Activated T-cell treated with anti-CD3 and anti-CD28 coated beads for 1 hour (primary cell): ENCODE measurements at places on chromosomes 12 and 14.

- no peak for DNase-seq
Measured at GRCh38 chr12:26455936-26456574, 260.7 kb downstream of the SSPN start.

GRCh38 chr12:47816403-47817271, 3.1 kb downstream of the HDAC7 start:
- DNase-seq, result no peak

DNA sequence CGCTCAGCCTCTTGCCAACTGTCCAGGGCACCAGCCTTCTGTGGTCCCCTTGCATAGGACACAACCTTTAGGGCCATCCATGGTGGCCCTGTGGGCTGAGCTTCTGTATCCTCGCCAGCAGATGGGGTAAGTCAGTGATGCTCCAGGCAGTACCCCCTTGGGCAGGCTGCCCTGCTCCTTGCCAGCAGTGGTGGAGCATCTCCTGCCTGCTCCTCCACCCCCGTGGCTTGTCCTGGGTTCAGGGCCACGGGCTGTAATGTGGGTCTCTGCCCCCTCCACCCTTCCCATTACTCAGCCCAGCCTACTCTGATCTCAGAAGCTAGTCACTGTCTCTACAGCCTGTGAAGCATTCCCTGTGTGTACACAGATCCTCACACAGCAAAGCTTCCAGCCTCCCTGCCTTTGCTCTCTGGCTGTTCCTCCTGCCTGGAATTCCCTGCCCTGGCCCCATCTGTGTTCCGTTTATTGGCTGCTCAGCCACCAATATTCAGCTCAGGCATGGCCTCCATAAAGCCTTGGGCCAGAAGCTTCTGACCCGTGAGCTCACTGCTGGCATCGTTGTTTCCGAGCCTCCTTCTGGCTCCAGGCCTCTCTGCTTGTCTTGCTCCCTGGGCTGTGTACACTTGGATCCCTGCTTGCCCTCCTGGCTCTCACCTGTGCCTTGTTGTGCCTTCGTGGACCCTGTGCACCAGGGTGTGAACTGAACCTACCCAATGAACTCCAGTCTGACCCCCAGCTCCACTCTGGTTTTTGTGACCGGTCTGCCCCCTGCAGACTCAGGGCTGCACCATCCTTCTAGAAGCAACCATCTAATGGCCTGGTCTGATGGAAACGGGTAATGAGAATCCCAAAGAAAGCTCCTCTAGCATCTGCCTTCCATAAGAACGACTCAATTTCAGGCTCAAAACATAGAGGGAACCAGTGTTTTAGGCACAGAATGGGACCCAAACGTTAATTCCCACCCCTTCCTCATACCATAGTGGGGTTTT, 177.0 kb upstream of the PRMT8 start:
- DNase-seq, result no peak

DNA sequence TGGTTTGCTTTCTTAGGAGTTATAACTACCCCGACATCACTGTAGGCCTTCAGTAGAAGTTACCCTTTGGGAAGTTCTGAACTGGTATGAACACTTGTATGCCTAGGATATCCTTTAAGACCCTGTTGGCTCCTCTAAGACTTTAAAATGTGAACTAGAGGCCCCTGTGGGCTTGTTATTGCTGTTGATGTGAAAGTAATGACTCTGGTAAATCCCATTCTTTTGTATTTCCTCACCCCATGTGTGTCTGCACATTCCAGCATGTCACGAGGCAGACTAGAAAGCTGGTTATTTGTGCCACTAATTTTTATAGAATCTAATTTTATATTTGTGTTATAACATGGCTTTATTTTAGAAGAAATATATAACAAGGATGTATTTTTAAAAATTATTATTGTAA, 48.9 kb downstream of the SERPINA10 start:
- no peak for DNase-seq

DNA sequence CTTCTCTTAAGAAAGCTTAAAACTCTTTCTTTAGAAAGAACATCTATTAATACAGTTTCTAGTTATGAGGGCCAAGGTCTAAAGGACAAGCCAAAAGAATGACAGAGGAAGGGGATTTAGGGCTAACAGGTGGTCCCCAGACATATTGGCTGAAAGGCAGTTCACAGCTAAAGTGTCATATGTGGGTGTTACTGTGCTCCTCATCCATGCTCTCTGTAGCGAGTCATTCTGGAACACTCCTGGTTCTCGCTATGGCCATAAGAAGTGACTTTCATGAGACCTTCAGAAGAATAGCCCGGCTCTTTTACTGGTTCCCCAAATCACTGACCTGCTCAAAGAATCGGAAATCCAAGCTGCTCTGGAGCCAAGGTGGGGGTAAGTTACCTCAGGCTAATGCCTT, 55.0 kb downstream of the TBK1 start:
- DNase-seq, result no peak

GRCh38 chr12:108430245-108430644, 84.8 kb upstream of the FICD start:
- DNase-seq, result no peak

DNA sequence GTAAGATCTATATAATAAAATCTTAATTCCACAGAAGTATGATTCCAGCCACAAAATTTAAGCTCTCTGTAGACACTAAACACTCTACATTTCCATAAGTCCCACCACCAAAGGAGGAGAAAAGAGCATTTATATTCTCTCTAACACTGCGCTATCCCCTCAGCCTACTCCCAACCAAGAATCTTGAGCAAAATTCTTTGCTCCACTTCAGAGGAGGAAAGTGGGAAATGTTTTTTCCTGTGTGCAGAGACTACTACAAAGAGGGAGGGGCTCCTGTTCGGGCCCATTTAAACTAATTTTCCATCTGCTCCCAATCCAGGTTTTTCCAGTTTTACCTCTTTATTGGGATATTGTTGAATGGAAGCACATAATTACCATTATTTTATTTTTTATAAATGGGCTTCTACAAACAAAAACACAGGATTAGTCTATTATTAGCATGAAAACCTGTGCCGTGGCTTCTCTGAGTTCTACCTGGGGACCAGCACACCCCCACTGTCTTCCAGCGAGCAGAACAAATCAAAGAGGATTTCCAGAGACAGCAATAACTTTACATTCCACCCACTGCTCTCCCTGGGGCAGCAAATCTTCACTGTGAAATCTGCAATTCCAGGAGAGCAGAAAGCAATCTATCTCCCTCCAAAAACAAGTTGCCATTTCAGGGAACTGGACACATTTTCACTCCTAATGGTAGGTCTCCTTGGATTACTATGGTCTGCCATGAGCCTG, 174.0 kb downstream of the DAD1 start:
- DNase-seq, result no peak

GRCh38 chr12:17284873-17285272, 678.9 kb upstream of the LMO3 start:
- DNase-seq, result no peak

- no peak for DNase-seq
Measured at GRCh38 chr12:110796952-110797351, 49.8 kb upstream of the CCDC63 start.

DNA sequence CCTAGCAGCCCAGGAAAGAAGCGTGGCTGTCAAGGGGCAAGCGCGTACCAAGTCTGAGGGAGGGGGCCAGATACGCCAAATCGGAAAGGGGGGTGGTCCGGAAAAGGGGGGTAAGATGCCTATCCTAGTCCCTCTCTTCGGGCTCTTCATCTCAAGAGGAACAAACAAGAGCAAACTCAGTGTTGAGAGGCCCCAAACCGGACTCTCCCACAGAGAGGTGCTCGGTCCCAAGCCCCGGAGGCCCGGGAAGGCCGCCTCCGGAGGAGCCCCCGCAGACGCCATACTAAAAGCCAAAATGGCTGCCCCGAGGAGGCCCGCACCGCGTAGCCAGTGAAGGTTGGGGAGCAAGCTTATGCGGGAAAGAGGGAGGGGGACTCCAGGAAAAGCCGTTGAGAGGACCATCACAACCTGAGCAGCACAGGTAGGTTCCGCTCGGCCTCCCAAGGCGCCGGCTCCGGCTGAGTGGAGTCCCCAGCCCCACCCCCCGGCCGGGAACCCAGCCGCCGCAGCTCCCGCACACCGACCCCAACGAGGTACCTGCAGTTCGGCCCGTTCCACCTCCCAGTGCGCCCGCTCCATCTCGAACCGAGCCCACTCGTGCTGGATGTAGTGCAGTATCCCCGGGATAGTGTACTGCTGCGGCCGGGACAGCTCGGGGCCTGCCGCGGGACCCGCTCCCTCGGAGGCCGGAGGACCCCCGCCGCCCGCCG, at the start of gene AP4S1:
Gene AP4S1, plus strand, starts transcription at position 283 of the 710 bp plus-strand sequence. CDS start 40,548 bp downstream, outside the sequence.
- DNase-seq, result peak; percentile 34

- DNase-seq, result no peak
Measured at GRCh38 chr14:105930572-105930971, 404.2 kb downstream of the TMEM121 start.

DNA sequence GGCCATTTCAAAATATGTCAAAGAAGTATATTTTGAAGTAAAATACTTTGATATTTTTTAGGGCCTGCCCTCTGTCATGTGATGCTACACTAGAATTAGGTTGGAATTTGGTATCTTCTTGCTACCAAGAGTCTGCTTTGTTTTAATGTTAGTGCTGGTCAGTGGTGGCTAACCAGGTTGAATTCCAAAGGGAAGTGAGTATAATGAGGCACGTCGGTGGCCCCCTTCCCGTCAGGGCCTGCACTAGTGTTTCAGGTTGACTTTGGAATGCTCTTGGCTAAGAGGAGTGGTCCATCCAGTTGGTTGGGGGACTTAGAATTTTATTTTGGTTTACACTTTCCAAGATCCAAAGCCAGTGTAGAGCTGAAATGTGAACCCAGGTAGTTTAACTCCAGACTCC, 185.4 kb downstream of the NOVA1 start:
- DNase-seq, result no peak

- no peak for DNase-seq
Measured at GRCh38 chr14:87679866-87680265, 313.1 kb downstream of the GALC start.

- no peak for DNase-seq
Measured at GRCh38 chr14:92755495-92755894, 7.1 kb upstream of the LGMN start.

DNA sequence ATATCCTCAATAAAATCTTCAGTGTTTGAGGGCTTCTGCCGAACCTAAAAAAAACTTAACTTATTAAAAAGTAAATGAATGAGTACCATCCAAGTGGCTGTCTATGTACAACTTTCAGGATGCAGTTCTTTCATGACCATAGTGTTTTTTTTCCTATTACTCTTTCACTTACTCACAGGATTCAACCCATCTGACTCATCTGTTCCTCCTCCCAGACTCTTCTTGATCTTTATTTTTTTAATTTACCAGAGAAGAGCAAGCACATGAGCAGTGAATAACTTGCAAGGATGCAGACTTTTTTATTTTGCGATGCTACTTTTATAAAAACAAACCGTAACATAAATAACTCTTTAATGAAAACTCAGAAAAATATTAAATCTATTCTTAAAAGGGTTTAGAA, 24.5 kb downstream of the RECQL start:
- no peak for DNase-seq

- DNase-seq, result no peak
Measured at GRCh38 chr12:115064296-115064695, 380.3 kb upstream of the TBX3 start.

- no peak for DNase-seq
Measured at GRCh38 chr12:68336889-68337303, 4.7 kb upstream of the MDM1 start.

DNA sequence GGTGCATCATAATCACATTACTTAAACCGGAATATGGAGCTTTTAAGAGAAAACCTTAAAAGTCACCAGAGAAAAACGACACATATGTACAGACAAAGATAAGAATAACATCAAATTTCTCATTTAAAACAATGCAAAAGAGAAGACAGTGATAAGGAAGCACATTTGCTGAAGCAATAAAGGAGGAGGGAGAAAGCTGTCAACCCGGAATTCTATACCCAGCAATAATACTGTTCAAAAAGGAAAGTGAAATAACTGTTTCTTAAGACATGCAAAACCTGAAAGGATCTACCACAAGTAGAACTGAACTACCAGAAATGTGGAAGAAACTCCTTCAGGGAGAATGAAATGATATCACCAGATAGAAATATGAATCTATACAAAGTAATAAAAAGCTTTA, 15.4 kb downstream of the SLC6A13 start:
- no peak for DNase-seq

- no peak for DNase-seq
Measured at GRCh38 chr12:118925826-118926225, 55.5 kb upstream of the SRRM4 start.

DNA sequence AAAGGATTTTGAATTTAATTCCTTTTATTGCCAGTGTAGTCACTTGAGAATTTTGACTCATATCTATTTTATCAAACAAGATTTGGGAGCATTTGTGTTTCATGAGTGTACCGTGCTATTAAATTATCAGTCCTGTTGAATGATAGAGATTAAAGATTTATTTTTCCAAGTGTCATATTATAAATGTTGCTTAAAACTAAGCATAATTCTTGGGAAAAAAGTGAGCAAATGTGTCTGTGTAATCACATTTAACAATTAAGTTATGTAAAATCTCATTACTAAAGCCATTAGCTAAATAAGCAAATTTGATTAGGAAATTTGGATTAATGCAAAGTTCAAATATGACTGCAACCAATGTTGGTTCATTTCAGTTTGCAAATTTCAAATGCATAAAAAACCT, 266.7 kb downstream of the TMTC2 start:
- DNase-seq, result no peak

DNA sequence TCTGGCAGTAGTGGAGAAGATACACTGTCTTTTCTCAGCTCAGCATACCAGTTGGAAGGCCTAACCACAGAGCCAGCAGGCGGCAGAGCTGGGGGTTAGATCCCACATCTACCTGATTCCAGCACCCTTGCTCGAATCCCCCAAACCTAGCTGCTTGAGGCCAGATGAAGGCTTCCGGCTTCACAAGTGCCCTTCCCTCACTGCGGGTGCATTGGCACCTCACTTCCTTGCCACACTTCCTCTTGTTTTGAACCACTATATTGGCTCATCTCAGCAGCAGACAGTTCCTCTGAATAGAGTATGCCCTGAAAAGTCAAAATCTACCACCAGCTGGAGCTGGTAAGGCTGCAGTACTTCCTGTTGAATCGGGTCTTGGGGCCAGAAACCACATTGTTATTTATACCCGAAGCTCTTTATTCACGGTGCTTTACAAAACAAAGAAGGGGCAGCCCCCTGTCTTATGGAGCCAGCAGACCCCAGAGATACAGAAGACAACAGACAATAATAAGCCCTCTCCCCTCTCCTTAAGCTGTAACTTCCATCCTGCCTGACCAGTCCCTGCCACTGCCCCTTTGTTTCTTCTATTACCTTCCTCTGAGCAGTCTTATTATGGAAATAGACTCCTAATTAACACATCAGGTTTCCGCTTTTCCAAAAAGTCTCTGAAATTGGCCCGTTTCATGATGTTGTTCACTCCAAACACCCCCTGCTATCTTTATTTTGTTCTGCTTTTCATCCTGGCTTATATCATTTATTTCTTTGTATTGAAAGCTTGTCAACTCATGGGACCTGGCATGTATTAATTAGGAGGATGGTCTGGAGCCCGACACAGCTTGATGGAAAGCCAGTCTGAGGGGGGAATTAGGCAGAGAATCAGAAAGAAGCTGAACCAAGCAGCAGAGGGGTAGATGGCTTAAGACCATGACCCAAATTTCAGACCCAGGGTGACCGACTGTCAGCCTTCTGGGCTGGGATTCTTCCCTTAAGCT, 233.5 kb downstream of the EFCAB11 start:
- peak; percentile 45 for DNase-seq

GRCh38 chr12:3092764-3093163, 15.6 kb downstream of the TSPAN9 start:
- no peak for DNase-seq

- DNase-seq, result no peak
Measured at GRCh38 chr14:69712599-69713088, 54.3 kb upstream of the SRSF5 start.
